Activated CD8-positive, alpha-beta memory T cell treated with anti-CD3 and anti-CD28 coated beads for 48 hours (primary cell): ENCODE measurements at places on chromosomes 5 and 9.

- DNase-seq, result no peak
These were observed 25.0 kb downstream of the LPAR1 start for GRCh38 chr9:111013250-111013649.

DNA sequence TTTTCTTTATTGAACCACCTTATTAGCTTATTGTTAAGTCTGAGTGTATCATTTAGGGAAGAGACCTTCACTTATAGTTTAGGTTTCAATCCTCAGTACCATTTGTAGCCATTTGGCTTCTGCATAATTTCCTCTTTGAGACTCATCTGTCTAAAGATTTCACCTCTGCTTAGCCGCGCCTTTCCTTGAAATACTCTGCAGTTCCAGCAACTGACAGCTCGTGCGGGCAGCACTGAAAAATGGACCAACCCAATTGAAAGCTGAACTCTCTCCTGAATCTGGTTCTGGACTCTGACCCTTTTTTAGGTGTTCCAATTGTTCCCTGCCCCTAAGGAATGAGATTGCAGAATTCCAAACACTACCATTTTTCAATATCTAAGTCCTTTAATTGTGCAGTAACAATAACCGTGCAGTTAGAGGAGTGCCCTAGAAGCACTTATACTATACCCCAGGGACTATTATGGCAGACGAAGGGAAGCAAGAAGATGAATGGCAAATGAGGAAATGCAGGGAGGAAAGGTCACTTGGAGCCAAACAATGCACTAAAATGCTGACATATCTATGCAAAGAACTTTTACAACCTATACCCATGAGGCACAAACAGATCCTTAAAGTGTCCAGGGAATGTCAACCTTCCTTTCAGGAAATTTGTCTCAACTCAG, 50.1 kb upstream of the PDE4D start:
- DNase-seq, result no peak

DNA sequence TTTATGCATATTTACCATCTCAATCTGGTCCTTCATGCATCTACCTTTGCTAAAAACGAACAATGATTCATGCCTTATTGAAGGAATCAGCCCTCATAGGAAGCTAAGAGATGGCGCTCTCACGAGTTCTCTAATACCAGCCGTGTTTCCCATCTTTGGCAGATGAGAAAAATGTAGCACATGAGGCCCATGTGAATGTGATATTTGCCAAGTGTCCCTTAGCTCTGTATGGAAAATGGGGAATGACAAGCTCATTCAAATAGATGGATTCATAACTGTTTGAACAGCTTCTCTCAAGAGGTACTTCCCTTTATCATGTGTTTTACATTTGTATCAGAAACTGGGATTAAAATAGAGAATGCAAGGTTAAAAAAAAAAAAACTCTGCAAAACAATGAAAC, 66.1 kb downstream of the TTC39B start:
- no peak for DNase-seq

DNA sequence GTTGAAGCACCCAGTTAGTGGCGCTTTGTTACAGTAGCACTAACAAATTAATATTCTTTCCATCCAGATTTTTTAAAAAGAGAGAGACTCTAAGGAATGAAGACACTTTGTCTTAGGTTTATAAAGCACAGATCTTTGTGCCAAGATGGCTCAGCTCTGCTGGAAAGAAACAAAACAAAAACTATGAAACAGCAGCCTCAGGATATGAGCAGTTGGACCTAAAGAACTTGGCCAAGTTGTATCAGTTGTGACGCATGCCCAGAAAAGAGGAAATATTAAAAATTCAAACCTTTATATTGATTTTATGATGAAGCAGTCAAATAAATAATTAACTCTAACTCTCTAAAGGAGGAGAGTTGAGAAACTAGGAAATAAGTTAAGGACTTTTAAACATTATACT, 427.2 kb downstream of the SPOCK1 start:
- no peak for DNase-seq

DNA sequence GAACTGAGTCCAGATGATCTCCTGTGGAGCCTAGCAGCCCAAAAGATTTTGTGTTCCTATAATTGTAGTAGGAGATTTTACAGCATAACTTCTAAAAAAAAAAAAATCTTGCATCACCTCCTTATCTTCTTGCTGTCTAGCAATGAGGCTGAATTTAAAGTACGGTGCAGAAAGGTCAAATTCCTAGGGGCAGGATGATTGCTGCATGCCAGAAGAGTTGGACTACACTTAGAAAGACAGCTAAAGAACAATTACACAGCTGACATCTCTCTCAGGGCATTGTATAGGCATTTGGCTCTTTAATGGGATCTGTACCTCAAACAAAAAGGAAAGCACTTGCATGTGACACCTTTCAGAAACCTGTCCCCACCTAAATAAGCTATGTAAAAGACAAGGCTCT, 443.2 kb downstream of the HCN1 start:
- no peak for DNase-seq

DNA sequence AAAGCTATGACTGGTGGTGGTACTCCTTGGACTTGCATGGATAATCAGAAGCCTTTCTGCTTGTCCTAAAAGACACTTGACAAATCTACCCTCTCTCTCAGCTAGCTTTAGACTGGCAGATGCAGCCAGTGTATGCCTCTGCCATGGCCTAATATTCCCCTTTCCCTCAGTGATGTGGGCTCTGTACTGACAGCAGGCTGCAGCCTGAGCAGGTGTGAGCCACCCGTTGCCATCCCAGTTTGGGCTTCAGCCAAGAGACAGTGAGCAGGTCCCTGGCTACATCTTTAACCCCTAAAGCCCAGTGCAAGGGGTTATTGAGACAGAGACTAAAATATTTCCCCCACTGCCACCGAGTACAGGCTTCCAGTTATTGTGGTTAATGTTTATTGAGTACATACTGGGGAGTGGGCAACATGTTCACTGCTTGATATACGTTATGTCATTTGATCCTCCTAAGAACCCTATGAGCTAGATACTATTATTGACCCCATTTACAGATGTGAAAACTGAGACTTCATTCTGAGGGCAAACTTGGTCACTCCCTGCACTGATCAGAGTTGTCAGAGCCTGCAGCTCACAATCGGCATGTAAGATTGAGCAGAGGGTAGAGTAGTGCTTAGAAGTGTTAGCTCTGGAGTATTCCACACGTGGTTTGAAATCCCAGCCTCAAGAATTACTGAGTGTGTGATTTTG, 254.2 kb downstream of the ARHGAP26 start:
- DNase-seq, result no peak
